Stimulated activated CD8-positive, alpha-beta memory T cell treated with anti-CD3 and anti-CD28 coated beads, Interleukin-15, amount 100 ng/mL, for 1 hour (primary cell): ENCODE measurements at places on chromosomes 16 and 17.

DNA sequence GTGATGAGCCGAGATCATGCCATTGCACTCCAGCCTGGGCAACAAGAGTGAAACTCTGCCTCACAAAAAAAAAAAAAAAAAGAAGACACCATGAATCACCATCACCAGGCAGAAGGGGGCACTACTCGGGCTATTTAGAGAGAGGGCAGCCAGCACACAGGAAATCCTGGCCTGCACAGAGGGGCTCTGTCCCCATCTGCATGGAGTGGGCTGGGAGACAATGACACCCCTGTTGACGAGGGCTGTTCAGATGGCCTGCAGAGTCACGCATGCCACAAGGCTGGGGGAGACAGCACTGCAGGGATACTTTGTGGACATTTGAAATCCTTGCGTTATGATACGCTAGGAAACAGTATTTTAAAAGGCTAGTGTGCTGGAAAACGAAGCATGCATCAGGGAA is 48.3 kb downstream of the CUEDC1 start:
- no peak for DNase-seq

- no peak for DNase-seq
Measured at GRCh38 chr17:79883202-79883601, 44.0 kb upstream of the CBX4 start.

DNA sequence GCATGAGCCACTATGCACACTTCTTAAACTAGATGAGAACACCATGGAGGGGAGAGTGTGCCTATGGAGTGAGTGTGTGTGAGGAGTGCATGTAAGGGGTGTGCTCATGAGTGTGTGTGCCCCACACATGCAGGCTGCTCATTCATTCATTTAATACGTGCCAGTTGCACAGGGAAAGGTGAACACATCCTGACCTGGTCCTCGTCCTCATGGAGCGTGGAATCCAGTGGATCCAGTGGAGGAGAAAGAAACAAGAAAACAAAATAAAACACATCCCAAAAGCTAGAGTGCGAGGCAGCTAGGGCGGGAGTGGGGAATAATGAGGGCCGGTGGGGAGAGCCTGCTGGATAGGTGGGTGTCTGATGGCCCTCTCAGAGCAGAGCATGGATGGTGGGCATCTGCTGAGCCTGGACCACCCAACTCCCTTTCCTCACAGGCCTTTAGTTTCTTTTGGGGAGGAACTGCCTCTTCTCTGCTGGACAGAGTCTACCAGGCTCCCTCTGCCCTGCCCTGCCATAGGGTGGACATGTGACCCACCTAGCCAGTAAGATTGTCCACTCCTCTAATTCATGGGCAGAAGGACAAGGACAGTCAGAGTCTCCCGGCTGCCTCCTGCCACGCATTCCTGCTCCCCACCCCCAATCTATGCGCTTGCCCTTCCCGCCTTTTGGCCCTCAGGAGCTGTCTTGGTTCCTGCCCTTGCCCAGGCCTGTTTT is 204.3 kb downstream of the RAB11FIP4 start:
- no peak for DNase-seq

DNA sequence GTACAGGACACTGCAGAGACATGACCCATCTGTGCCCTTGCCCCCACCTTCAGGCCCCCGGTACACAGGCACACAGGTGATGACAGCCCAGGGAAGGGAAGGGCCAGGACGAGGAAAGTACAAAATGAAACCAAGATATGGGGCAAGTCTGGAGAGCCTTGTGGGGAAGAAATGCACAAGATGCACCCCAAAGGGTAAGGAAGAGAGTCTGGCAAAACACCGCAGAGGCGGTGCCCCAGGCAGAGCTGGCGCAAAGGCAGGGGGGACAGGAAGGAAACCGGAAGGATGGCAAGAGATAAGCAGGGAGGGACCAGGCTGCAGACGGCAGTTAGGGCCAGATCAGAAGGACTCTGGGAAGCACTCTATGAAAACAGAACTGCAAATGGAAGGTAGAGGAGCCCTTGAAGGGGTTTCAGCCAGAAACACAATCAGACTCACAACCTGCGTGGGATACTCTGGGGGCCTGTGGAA is 81.4 kb downstream of the SLC39A11 start:
- no peak for DNase-seq
